ENCODE measurements at places on chromosomes 3 and 15. TPM values are rescaled to one million over a fixed set of nuclear protein-coding genes. Genes with fewer than 3 reads are reported as not detected.

- DNase-seq: no peak
- H3K27me3 ChIP-seq: no peaks in the 10 kb centered on the region
- H3K4me1 ChIP-seq: no peaks in the 10 kb centered on the region
- no peak overlapping the region for H3K27ac ChIP-seq
- H3K4me3 ChIP-seq: no peak overlapping the region
These were observed 184.5 kb downstream of the STAG1 start for GRCh38 chr3:136567599-136568188.

The PP2D1 gene
- total RNA-seq: not detected

The DNAH12 gene
- total RNA-seq: 0.45 TPM

The CLDN16 gene
- 0.25 TPM for total RNA-seq

DNA sequence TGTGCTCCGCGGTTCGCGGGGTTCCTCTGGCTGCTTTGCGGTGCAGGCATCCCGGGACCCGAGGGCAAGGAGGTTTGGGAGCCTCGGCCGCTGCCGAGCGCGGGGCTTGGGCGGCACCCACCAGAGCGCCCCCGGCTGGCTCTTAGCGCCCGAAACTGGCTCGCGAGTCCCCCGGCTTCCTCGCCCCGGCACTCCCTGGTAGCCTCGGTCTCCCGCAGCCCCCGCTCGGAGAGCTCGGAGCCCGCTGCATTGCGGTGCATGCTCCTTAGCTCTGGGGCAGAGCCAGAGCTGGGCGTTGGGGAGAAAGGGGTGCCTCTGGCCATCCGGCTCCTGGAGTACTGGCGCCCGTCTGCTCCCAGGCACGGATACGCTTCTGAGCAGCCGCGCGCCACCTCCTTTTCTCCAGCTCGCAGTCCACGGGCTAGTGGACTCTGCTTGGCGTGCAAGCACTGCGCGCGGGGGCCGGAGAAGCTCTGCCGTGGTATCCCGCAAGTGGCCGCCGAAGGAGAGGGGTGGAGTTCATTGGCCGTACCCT lies 753 bp downstream of the EPHB1 start:
- peak; percentile 40 for DNase-seq
- peaks cover 2% of the 10 kb centered on the region for H3K4me1 ChIP-seq
- no peaks in the 10 kb centered on the region for H3K36me3 ChIP-seq
- H3K27ac ChIP-seq: no peak overlapping the region

DNA sequence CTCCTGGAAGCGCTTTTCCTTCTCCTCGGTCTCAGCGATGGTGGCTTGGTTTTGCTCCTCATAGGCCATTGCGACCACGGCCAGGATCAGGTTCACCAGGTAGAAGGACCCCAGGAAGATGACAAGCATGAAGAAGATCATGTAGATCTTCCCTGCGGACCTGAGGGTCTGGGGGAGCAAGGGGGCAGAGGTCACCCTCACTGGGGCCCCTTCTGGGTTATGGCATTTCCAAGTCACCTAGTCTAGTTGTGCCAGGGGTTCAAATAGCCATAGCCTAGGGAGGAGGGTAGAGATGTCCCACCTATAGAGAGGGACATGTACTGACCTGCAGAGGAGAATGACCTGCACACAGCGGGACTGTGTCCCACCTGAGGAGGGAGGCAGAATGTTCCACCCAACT lies 43.5 kb downstream of the SCN5A start:
- H3K27ac ChIP-seq: no peak overlapping the region
- no peaks in the 10 kb centered on the region for H3K4me1 ChIP-seq
- no peak for DNase-seq
- no peaks in the 10 kb centered on the region for H3K27me3 ChIP-seq
- H3K36me3 ChIP-seq: no peaks in the 10 kb centered on the region

DNA sequence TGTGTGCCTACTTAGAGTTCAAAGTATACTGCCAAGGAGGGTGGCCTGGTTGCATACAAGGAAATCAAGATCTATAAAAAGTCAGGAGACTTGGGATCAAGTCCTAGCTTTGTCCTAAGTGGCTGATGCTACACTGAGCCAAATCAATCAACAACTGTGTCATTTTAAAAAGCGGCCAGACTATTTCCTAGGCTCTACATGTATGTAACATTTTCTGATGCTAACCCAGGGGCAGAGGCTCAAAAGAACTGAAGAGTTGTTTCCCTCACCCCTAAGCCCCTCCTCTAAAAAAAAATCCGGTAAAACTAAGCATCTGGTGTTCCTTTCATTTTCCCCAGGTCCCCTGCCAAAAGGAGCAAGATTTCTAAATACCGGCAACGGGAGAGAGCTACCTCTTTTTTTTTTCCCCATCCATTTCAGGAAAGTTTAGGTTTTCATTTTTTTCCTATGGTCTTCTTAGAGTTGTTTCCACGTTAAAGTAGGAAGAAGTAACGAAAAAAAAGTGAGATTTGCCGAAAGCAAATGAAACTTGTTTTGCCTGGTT lies 18.8 kb upstream of the CHD2 start:
- no peak for DNase-seq
- H3K27ac ChIP-seq: peak overlapping the region; percentile 83
- peaks cover 15% of the 10 kb centered on the region for H3K4me1 ChIP-seq

GRCh38 chr3:193702967-193703366 lies 110.0 kb downstream of the OPA1 start:
- no peaks in the 10 kb centered on the region for H3K27me3 ChIP-seq
- peaks cover 1% of the 10 kb centered on the region for H3K4me1 ChIP-seq
- H3K4me3 ChIP-seq: no peak overlapping the region
- DNase-seq: no peak
- no peak overlapping the region for H3K27ac ChIP-seq

DNA sequence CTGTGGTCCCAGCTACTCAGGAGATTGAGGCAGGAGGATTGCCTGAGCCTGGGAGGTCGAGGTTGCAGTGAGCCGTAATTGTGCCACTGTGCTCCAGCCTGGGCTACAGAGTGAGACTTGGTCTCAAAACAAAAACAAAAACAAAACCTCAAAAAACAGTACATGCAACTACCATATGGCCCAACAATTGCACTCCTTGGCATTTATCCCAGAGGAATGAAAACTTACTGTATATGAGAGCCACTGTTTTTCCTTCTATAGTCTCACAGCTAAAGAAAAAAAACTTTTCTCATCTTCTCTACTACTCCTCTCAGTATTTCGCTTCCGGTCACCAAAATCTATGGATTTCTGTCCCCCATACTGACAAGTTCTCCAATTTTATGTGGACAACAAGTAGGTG lies 84.3 kb downstream of the FLNB start:
- DNase-seq: no peak
- no peaks in the 10 kb centered on the region for H3K36me3 ChIP-seq
- H3K4me1 ChIP-seq: no peaks in the 10 kb centered on the region

GRCh38 chr15:23687143-23687470 lies at the start of gene NDN:
Gene NDN (minus strand): TSS chr15:23687305. CDS start chr15:23687217, 88 bp downstream.
- peak; percentile 75 for DNase-seq
- H3K27ac ChIP-seq: peak within 1 kb of the TSS; percentile 58
- no peaks in the 10 kb centered on the region for H3K36me3 ChIP-seq
- H3K4me3 ChIP-seq: peak within 1 kb of the TSS; percentile 55

The IQCH gene
- total RNA-seq: 6.0 TPM

DNA sequence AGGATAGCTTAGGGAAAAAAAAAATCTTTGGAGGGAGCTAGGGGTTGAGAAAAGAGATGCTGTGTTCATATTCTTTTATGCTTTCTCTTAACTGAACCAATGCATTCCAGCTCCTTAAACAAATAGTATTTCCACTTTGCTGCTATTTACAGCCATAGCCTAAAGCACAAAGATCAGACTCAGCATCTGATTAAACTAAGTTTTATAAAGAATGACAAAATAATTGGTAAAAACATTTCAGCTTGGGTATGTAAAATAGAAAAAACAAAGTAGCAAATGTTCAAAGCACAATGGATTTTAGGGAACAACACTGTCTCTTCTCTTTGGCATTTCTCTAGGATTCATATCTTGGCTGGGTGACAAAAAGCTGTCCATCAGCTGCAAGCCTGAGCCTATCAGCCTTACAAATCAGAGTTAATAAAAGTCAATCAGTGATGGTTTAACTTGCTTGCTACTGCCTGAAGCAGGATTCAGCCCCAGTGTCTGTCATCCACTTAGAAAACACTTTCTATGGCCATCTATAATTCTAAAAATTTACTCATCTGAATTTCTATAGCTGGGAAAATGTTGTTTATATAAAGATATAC lies 232.1 kb upstream of the CDIN1 start:
- no peaks in the 10 kb centered on the region for H3K4me1 ChIP-seq
- no peak for DNase-seq
- H3K36me3 ChIP-seq: no peaks in the 10 kb centered on the region
